ENCODE measurements at places on chromosomes 4 and X.

- no peak for ATAC-seq
Measured at GRCh38 chr4:87103086-87103485, 117.3 kb downstream of the KLHL8 start.

DNA sequence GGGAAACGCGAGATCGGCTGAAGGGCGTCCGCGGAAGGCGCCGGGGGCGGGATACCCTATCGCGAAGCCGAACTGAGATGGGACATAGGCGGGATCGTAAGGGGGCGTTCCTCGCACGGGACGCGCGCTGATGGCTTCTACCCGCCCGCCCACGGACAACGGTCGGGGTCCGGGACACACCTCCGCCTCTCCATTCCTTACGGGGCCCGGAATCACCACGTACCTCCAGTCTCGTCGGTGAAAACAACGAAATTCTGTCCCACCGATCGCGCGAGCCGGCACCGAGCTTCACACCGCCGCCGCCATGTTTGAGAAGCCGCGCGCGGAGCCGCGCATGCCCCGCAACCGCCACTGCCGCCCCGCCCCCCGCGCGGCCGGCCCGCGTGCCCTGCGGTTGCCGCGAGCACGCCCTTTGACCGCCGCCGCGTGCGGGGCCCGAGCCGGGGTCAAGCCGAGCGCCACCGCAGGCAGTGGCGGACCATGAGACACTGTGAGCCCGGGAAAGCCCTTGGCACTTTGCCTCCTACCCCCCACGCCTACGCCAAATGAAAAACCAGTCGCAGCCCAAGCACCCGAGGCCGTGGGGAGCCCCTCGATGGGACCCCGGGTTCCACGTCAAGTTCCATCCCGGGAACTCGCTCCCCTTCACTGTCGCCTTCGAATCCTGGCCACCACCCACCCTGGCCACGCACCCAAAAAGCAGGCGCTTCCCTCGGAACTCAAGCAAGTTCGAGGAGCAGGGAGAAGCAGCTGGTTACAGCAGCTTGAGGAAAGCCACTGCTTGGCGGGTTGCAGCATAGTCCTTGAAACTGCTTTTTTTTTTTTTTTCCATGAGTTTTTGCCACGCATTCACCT lies at the start of gene SCML2:
TSS of gene SCML2 (minus strand) at position 320 of the 855 bp plus-strand sequence. CDS start 20,617 bp downstream, outside the sequence.
- ATAC-seq: peak; percentile 91

- ATAC-seq: no peak
Measured at GRCh38 chrX:9133426-9133825, 99.5 kb upstream of the FAM9B start.

DNA sequence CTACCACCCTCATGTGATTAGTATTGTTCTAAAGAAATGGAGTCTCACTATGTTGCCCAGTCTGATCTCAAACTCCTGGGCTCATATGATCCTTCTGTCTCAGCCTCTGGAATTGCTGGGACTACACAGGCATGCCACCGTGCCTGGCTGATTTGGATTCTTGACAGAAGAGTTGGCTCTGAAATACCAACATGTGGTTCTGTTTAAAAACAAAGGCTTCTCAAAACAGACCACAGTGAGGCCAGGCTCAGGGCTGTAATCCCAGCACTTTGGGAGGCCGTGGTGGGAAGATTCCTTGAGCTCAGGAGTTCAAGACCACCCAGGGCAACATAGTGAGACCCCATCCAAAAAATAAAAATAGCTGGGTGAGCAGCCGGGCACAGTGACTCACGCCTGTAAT lies 126.7 kb downstream of the DHRSX start:
- ATAC-seq: no peak

DNA sequence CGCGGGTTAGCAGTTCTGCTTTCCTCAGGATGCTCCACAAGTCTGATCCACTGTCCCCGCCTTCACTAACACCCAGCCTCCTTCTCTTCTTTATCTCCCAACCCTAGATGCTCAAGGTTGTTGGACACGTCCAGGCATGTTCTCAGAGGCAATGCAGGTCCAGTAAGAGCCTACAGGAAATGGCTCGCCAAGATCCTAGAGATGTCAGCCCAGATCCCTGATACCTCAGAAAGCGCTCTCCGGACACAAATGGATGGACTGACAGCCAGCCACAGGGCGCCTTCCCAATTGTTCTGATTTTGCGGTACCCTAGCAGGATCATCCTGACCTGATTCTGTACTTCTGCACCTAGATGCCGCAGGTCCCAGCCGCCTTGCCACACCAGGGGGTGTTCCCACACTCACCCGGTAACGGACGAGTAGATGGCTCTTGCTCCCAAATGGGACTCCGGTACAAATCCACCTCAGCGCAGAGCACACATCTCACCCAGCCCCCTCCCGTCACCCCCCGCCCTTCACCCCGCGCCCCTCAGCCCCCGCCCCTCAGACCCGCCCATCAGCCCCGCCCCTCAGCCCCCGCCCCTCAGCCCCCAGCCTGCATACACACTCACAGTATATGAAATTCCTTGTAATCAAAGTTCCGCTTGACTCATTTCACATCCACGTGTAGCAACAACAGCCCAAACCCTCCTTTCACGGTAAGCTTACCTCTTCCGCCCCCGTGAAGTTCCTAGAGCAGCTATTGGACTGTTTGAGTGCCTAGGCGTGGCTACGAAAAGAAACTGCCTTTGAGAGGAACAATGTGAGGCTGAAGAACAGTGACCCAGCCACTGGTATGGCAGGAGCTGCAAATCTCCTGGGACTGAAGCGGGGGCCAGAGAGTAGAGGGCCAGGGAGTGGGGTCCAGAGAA lies at the start of gene EDA2R:
TSS of gene EDA2R (minus strand) at position 488 of the 910 bp plus-strand sequence. CDS start 23,058 bp downstream, outside the sequence.
- ATAC-seq: peak; percentile 75

GRCh38 chr4:88010966-88011365 lies 3.5 kb downstream of the PKD2 start:
- no peak for ATAC-seq

DNA sequence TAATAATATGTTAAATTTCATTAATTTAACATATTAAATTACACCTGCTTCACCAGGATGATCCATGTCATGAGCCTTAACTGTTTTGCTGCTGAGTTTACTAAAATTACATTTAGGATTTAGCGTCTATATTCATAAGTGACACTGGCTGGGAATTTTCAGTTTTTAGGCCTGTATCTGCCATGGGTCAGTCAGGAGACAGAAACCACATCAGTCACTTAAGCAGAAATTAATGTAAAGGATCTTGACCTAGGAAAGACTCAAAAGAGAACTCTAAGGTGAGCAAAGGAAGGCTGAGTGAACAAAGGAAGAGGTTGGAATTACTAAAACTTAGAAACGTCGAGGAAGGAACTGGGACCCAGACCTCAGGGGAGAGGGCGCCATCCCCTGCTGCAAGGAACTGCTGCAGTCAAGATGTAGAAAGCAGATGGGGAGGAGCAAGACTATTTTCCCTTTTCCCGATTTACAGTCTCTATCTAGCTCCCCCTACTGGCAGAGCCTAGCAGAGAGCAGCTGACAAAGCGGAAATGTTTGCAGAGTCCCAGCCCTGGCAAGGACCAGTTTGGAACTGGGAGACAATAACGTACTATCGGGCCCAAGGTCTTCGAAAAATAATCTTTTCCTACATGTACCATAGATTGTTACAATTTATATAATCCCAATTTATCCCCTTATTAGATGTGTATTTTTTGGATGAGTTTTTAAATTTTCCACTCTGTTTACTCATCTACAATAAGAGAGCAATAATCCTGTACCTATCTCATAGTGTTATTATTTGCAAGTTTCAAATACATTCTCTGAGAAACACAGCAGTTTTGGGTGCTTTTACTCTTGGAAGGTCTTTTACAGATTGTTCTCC lies 22.6 kb upstream of the RBBP7 start:
- peak; percentile 68 for ATAC-seq

GRCh38 chrX:13996650-13997049 lies 33.0 kb downstream of the GEMIN8 start:
- ATAC-seq: no peak

DNA sequence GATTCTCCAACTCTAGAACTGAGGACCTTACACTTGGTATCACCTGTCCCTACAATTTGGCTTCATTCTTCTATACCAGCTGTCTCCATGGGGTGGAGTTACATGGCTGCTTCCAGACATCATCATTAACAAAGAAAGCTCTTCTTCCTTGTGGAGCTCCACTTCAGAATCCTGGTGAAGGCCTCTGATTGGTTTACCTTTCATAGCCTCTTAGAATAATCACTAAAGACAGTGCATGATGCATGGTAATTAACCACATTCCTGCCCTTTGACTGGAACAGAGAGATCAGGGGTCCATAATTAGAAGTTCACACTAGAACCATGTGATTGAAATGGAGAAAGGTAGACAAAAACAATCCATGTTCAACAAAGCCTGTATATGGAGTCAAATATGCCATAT lies 112.6 kb upstream of the ZNF827 start:
- ATAC-seq: peak; percentile 65

DNA sequence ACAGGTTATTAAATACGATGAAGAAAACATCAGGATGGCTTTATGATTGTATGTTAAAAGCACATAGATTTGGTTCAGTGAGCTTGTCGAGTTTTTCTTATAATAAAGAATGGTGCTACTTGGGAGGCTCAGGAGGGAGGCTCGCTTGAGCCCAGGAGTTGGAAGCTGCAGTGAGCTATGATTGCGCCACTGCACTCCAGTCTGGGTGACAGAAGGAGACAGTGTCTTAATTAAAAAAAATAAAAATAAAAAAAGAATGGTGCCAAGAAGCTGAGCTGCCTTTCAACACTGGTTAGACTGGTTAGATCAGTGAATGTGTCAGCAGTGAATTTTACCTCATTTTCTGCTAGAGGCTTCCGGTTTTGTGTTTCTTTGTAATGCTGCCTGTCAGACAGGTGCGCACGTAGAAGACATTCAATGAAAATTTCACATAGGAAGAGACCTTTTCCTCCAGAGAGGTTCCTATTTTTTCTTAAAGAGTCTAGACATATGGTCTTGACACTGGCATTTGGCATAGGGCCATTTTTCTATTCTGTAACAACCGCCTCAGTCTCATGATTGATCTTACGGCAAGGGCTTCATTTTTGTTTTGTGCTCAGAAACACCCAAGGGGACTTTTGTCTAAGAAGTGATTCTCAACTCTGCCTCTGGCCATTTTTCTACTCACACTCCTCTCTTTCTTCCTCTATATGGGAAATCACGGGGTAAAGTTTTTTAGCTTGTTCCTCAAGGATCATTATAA lies 15.0 kb upstream of the ARSF start:
- no peak for ATAC-seq

DNA sequence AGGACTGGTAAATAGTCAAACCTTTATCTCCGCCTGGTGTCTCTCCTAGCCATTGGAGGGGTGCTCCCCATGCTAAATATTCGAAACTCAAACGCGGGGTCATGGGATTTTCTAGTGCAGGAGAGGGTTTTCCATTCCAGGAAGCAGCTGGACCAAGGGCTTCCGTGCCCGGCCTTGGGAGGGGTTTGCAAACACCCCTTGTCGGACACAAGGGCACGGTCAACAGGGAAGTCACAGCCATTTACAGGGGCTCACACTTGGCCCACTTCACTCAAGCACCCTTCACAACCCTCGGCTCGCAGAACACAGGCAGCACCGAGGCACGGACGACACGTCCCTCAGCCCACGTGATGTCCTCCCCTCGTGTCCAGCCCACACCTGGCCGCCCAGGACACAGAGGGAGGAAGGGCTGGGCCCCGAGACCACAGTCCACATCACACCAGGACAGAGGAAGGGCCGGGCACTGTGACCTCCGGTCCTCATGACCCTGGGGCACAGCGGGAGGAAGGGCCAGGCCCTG lies 10.3 kb upstream of the PLCXD1 start:
- no peak for ATAC-seq

DNA sequence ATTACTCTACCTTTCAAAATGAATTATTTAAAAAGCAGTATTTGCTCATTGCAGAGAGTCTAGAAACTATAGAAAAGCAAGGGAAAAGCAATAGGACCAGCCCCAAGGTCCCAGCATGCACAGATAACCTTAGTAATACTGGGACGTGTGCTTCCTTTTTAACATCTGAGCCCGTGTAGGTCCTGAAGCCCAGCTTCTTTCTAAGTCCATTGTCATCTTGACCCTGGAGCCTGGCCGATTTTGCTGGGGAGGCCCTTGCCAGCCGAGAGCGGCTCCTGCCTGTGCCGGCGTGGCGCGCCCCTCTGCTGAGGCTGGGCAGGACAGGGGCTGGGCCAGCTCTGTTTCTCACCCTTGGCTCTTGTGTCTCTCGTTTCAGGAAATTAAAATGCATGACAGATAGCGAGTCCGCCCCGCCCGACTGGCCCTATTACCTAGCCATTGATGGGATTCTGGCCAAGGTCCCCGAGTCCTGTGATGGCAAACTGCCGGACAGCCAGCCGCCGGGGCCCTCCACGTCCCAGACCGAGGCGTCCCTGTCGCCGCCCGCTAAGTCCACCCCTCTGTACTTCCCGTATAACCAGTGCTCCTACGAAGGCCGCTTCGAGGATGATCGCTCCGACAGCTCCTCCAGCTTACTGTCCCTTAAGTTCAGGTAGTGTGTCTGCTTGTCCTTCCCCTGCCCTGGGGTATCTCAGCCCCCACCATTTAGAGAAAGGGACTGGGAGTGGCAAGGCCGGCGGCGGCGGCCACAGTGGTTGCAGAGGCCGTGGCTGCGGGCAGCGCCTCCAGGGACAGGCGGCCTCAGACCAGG lies 4.1 kb downstream of the MSANTD1 start:
- no peak for ATAC-seq

- ATAC-seq: no peak
Measured at GRCh38 chr4:47838445-47838844, 578 bp upstream of the CORIN start.

DNA sequence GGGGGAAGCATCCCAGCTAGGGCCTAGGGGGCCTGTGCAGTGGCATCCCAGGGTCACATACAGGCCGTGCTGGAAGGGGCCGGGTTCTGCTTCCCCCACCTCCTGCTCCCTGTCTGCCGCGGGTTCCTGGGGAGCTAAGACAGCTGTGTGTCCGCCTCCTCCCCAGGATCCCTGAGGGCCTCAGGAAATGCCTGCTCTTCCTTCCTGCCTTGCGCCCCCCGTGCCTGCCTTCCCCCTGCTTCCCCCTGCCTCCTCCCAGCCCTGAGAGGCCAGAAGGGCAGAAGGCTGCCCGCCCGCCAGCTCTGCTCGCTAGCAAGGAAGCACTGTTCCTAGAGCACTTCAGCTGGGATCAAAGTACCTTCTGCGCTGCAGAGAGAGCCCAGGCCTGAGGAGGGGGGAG lies 2.9 kb upstream of the BGN start:
- ATAC-seq: peak; percentile 35

- no peak for ATAC-seq
Measured at GRCh38 chr4:154877110-154877760, 96.2 kb downstream of the RBM46 start.

GRCh38 chrX:85243761-85244449 lies at the start of the genes SATL1 and ZNF711:
Gene SATL1 (minus strand): TSS chrX:85243779. CDS start chrX:85108968, 134,811 bp downstream.
Gene ZNF711 (plus strand): TSS chrX:85243991. CDS start chrX:85247573, 3,582 bp downstream.
- peak; percentile 88 for ATAC-seq

GRCh38 chrX:150456466-150456865 lies 93.3 kb downstream of the MAMLD1 start:
- no peak for ATAC-seq

GRCh38 chr4:2362266-2363055 lies 56.0 kb downstream of the ZFYVE28 start:
- no peak for ATAC-seq

GRCh38 chr4:137950286-137950685 lies 291.9 kb downstream of the SLC7A11 start:
- ATAC-seq: no peak

DNA sequence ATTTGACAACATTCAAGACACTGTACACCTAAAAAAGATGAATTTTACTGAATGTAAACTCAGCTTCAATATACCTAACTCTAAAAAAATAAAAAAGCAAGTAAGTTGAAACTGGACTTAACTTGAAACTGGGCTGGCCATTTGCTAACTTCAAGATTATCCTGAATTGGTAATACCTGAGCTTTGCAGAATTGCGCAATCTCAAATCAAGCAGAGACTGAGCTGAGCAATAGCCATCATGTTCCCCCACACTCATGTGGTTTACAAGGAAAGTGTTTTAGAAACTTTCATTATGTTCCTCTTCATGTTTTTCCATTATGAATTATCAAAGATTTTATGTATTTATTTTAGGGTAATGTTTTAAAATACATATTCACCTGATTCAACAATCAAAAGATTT lies 38.7 kb downstream of the ANXA5 start:
- no peak for ATAC-seq
